AML-193 (cell line): ENCODE measurements at places on chromosomes 3 and 15.

- DNase-seq: no peak
Measured at GRCh38 chr15:70098461-70099166, 897 bp upstream of the TLE3 start.

GRCh38 chr3:195110647-195111318 lies 160.2 kb downstream of the XXYLT1 start:
- DNase-seq: no peak

DNA sequence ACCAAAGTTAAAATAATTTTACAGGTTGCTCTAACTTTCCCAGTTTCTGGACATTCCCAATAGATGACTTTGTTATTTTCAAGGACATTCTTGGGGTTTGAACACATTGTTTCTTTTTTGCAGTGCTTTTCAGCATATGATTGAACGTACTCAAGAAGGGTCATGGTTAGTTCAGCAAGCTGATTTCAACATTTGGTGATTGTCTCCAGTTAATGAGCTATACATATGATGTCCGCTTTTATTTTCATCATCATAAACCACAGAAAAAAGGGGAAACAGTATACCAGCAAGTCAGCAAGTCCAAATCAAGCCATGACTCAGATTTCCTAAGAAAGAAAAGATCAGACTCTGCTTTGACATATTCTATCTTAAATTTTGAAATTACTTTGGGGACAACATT lies 69.4 kb downstream of the B3GALNT1 start:
- DNase-seq: peak; percentile 98

DNA sequence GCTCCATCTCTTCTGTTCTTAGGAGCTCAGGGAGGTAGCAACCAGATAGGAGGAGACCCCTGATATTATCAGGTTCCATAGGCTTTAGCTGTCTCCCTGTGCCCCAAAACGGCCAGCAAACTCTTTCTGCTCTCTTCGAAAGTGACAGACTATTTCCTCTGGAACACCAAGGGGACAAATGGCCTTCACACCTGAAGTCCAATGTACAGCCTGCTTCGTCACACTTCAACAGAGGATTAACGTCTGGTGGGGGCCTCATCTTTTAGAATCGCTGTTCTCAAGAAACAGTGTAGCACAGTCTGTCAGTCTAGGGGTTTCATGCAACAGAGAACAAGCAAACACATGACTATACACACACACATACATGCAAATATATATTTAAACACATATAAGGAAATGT lies 152.4 kb upstream of the SETMAR start:
- no peak for DNase-seq

- no peak for DNase-seq
Measured at GRCh38 chr15:41928100-41928499, 34.2 kb upstream of the SPTBN5 start.

DNA sequence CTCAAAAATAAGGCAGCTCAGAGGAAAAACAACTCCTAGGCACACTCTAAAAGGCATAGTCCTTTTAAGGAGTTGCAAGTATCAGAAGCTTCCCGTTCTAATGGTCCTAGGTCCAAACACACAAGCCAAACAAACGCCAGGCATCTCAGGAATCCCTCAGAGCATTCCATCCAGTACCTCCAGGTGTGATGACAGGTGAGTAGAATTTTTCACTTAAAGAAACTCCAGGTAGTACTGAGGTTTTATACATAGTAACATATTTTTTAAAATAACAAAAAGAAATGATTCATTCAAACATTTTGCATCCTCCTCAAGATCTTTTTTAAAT lies 1092.3 kb downstream of the TUSC7 start:
- DNase-seq: no peak

- peak; percentile 84 for DNase-seq
Measured at GRCh38 chr3:122067588-122068240, 12.6 kb downstream of the CD86 start.

DNA sequence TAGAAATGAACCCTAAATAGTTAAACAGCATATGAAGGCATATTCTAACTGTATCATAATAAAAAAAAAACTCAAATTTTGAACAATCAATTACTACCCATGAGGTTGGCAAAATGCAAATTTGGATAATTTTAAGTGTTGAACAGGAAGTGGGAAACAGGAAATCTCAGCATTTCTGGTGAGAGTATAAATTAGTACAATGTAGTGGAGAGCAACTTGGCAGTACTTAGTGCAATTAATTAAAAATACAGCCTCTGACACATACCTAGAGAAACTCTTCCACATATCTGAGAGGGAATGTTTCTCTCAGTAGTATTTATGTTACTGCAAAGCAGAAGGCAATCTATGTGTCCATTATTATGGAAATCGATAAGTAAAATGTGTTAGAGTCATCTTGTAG lies 96.8 kb downstream of the TUSC7 start:
- no peak for DNase-seq

GRCh38 chr15:75669879-75670212 lies 22.1 kb downstream of the SNX33 start:
- no peak for DNase-seq

- DNase-seq: no peak
Measured at GRCh38 chr15:66713843-66714508, 11.9 kb downstream of the SMAD6 start.

- no peak for DNase-seq
Measured at GRCh38 chr3:39075910-39076309, 24.1 kb downstream of the WDR48 start.

GRCh38 chr3:37741644-37742043 lies 120.0 kb upstream of the CTDSPL start:
- peak; percentile 12 for DNase-seq

DNA sequence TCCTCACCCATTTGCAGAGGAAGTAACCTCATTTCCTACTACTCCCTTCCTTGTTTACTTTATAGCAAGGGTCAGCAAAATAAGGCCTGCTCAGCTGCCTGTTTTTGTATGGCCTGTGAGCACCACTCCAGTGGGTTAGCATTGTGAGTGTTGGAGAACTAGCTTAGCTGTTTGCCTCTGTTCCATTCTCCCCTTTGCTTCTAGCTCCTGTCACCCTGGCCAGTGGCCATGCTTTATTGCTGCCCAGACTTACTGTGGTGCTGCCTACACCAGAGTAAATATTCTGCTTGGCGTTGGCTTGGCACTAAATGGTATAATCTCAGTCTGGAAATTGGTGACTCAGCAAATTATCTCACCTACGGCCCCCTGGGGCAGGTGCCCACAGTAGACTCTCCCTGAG lies 8.8 kb downstream of the PDCD6IP start:
- DNase-seq: no peak

- DNase-seq: no peak
Measured at GRCh38 chr15:93179072-93179471, 90.1 kb upstream of the RGMA start.

GRCh38 chr15:40302288-40302886 lies 5.3 kb downstream of the PLCB2 start:
- no peak for DNase-seq

DNA sequence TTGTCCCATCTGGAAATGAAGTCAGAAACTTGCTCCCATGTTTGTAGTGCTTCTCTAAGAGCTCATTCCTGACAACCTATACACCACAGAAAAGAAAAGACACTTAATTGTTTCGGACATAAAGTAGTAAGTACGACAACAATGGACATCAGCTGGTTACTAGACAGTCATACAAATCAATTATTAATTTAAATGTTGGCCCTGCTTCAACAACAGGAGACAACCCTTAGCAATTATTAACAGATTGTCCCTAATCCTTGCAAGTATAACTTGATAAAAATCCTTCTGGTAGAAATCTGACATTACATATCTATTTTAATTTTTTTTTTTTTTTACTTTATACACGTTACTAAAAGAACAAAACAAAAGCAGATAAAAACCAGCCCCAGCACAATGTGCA lies 29.8 kb downstream of the ERICH6 start:
- DNase-seq: no peak

- DNase-seq: peak; percentile 87
Measured at GRCh38 chr3:143847787-143848631, at the start of gene SLC9A9. TSS of gene SLC9A9 (minus strand) at chr3:143848468. CDS start at chr3:143848322, 146 bp downstream.

GRCh38 chr3:198032039-198032936 lies 72.3 kb downstream of the LMLN start:
- no peak for DNase-seq

DNA sequence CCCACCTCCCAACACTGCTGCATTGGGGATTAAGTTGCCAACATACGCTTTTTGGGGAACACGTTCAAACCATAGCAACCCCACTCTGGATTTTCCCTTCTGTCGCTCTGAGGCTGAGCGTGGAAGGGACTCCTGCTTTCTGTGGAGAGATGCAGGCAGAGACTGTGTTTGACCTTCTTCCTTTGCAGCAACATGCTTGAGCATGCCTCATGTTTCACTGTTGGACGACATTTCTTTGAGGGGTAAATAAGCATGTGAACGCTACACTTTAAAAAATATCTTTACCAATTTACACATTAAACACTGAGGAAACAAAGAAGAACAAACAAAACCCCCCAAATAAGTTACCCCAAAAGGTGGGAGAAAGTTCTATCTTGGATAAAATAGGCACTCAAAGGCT lies 14.2 kb upstream of the MAPK6 start:
- DNase-seq: no peak

- peak; percentile 1 for DNase-seq
Measured at GRCh38 chr3:178083906-178084866, 452.1 kb upstream of the KCNMB2 start.
